Stimulated activated CD4-positive, alpha-beta T cell treated with anti-CD3 and anti-CD28 coated beads, Interleukin-2, amount 100 ng/mL, for 24 hours (primary cell): ENCODE measurements at places on chromosomes 11 and 22.

GRCh38 chr11:75380716-75381420, 18.4 kb upstream of the RPS3 start:
- DNase-seq: no peak

DNA sequence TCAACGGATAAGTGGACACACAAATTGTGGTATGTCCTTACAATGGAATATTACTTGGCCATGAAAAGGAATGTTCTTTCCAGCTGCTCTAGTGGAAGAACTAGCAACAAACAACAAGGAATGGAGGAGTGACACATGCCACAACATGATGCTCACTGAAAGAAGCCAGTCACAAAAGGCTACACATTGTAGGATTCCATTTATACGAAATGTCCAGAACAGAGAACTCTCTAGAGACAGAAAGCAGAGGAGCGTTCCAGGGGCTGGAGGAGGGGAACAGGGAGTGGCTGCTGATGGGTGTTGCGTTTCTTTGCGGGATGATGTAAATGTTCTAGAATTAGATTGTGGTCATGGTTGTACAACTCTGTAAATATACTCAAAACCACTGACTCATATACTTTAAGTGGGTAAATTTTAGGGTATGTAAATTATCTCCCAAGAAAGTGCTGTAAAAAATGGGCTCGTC, 32.4 kb upstream of the PDGFB start:
- DNase-seq: no peak

DNA sequence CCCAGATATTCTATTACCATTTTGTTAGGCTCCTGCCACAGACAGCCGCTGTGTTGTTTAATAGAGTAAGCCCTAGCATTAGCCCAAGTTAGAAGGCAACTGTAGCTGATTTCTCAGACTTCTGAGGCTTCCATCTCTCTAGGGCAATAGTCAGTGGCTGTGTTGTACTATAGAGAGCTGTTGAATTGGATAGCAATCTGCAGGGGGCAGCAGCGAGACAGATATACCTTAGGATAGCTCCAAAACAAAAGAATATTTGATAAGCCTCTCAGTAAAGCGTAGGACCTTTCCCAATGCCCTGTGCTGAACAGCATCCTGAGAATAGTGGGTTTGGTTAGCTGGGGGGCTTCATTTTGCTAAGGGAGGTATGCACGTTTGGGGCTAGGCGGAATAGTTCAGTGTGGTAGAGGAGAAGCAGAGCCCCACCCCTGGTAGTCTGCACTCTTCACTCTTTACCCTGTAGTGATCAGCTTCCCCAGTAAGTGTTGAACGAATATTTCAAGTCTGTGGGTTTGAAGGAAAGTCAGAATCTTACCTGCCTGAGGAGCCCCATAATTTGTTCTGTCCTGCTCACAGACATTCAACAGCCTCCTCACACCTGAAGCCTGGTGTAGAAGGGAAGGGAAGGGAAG, 515.1 kb downstream of the INSC start:
- DNase-seq: peak; percentile 15

DNA sequence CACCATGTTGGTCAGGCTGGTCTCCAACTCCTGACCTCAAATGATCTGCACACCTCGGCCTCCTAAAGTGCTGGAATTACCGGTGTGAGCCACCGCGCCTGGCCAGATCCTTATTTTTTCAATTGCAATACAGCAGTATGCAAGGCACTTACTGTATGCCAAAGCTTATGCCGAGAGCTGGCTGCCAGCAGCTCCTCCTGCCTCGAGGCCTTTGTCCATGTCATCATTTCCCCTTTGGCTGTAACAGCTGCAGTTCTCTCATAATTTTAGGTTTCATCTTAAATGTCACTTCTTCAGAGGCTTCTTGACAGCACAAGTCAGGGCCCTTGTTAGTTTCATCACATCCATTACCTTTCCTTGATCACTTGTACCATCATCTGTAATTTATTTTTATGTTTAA, 1.5 kb upstream of the SREBF2 start:
- no peak for DNase-seq

DNA sequence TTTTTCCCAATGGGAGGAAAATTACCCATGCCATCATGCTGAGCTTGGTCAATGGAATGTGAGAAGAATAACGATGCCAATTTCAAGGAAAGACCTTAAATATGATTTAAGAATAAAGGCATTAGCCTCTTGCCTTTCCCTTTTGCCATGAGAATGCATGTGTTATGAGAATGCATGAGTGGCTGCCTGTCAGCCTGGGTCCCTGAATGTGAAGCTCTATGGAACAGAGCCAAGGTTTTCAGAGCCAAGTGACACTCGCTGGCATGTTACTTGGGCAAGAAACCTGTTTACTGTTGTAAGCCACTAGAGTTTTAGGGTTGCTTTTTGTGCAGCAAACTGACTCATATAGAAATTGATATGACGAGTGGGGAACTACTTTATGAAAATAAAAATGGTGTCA, 75.7 kb downstream of the JRKL start:
- DNase-seq: no peak

GRCh38 chr22:40300884-40301672, 45.2 kb upstream of the ADSL start:
- no peak for DNase-seq

DNA sequence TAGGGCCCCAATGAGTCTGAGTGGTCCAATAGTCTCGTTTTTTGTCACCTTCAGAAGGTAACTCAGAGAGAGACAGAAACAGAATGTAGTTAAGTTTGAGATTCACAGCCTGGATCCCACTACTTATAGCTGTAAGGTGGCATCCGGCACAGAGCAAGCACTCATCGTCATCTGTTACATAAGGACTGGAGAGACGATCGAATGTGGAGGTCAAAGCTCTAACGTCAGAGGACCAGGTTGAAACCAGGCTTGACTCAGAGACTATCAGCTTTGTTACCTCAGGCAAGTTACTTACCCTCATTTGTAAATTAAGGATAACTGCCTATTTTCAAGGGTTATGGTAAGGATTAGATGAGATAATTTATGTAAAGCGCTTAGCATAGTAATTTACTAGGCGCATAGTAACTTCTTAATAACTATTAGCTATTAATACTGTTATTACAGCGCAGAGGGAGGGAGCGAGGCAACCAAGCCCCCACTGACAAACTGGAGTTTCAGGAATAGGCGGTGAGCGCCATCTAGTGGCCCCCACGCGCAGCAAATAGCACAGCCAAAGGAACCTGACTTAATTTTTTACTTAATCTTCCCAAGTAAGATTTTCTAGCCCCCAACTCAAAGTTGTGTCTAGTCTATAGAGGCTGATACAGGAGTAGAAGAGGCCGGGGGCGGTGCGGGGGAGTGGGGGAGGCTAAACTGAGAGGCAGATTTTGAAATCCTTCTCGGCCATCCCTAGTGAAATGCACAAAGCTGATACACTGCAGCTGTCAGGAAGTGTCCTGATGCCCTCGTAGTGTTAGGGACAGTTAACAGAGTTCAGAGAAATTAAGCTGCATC, 29.0 kb upstream of the API5 start:
- DNase-seq: peak; percentile 50

- no peak for DNase-seq
These were observed 60.6 kb upstream of the TCF20 start for GRCh38 chr22:42331014-42331413.

- DNase-seq: no peak
These were observed at the start of gene CLDN5 for GRCh38 chr22:19524170-19525115. Gene CLDN5 (minus strand): TSS chr22:19524410. CDS start chr22:19524255, 155 bp downstream.

DNA sequence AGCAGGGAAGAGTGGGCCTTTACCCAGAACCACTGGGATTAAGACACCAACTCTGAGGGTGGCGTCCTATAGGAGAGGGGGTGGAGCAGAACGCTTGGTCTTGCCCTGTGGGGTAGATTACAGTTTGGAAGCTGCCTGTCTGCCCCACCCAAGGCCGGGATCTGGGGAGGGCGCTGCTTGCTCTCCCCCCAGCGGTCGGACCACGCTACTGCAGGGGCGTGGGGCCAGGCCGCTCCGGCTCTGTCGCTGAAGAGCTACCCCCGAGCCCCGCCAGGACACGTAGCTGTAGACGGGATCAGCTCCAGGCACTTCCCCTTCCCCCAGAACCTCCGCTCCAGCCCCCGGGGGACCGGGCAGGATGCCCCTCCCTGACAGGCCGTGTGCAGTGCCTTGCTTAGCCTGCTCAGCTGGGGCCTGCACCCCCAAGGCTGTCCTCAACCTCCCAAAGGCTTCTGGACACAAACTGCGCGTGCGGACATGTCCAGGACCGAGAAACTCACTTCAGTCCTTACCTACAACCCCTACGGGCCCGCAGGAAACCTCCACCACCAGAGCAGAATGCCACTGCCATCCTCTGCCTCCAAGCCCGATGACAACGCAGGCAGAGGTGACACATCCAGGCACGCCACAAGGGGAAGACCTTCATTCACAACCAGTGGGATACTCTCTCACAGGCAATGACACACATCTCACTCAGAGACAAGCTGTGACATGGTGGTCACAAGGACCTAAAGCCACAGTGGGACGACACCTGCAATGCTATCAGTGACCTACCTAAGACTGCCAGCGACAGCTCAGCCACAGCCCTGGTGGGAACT, 3.6 kb downstream of the AHNAK start:
- peak; percentile 81 for DNase-seq

GRCh38 chr11:113449743-113450142, 25.5 kb downstream of the DRD2 start:
- DNase-seq: no peak
